Mesothelial cell of epicardium (in vitro differentiated cells): ENCODE measurements at places on chromosomes 1 and 21.

DNA sequence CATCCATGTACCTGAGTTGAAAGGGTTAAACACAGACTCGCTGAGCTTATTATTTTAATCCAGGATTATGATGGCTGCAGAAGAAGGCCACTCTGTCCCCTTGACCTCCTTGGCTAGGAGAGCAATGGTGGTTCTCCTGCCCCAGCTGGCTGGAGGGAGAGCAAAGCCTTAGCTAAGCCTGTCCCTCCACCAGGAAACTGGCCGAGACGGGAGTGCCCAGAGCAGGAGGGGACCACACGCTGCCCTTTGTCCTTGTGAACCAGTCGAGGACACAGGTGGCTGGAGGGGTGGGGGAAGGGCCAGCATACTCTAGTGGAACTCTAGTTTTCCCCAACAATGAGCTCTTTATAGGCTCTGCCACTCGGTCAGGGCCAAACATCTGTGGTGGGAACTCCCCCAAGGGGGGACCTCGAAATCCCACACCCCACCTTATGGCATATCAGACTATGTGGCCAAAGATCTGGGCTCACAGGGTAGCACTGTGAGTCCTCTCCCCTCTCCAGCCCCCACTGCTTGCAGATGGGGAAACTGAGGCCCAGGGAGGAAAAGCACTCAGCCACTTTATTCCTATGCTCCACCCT, 12.9 kb downstream of the KIAA1614 start:
- H3K4me1 ChIP-seq: peaks cover 39% of the 10 kb centered on the region
- peaks cover 2% of the 10 kb centered on the region for H3K36me3 ChIP-seq
- H3K27me3 ChIP-seq: no peaks in the 10 kb centered on the region
- H3K27ac ChIP-seq: no peak overlapping the region
- DNase-seq: no peak

DNA sequence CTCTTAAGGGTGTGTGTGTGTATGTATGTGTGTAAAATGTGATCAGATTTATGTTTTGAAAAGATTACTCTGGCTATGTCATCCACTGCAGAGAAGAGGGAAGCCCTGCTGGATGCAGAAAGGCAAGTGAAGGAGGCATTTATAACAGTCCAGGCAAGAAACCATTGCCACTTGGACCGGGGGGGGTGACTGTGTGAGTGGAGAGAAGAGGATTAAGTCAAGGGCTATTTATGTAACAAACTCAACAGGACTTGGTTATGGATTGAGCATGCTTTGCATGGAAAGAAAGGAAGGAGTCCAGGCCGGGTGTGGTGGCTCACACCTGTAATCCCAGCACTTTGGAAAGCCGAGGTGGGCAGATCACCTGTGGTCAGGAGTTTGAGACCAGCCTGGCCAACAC, 143.0 kb downstream of the URB2 start:
- no peak overlapping the region for H3K27ac ChIP-seq
- H3K36me3 ChIP-seq: no peaks in the 10 kb centered on the region
- peaks cover 6% of the 10 kb centered on the region for H3K4me1 ChIP-seq
- no peak for DNase-seq
- no peak overlapping the region for H3K4me3 ChIP-seq

DNA sequence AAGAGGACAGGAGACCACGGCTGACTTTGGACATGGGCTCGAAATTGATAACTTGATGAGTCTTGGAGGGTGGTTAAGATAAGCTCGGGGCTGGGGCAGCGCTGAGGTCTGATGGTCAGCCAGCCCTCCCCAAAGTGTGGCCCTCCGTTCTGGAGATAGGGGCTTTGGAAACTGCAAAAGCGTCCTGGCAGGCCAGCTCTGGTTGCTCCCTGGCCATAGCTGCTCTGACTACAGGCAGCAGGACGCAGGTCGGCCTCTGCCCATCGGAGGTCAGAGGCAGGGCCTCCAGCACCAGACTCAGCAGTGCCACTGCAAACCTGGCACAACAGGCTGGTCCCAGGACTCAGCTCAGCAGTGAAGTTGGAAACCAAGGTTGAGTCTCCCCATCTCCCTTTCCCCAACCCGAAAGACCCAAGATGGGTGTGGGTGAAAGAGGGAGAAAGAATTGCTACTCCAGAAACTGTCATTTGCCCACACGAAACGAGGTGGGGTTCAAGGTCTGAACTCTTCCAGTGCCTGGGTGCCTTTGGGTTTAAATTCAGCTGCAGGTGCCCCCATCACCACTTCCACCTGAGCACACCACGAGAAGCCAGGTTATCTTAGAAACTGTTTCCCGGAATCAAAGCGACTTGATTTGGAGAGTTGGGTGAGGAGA, 4.8 kb downstream of the SIM2 start:
- H3K4me1 ChIP-seq: peaks cover 28% of the 10 kb centered on the region
- H3K27ac ChIP-seq: no peak overlapping the region
- no peak for DNase-seq
- H3K27me3 ChIP-seq: peaks cover 91% of the 10 kb centered on the region
- H3K36me3 ChIP-seq: no peaks in the 10 kb centered on the region

GRCh38 chr1:222234351-222234750, 313.6 kb downstream of the HHIPL2 start:
- H3K27ac ChIP-seq: no peak overlapping the region
- peaks cover 14% of the 10 kb centered on the region for H3K4me1 ChIP-seq
- H3K27me3 ChIP-seq: peaks cover 27% of the 10 kb centered on the region
- H3K36me3 ChIP-seq: no peaks in the 10 kb centered on the region

GRCh38 chr1:6352138-6352563, 41.4 kb downstream of the ACOT7 start:
- DNase-seq: no peak
- no peaks in the 10 kb centered on the region for H3K27me3 ChIP-seq
- no peak overlapping the region for H3K27ac ChIP-seq
- H3K4me3 ChIP-seq: no peak overlapping the region
- no peaks in the 10 kb centered on the region for H3K36me3 ChIP-seq

DNA sequence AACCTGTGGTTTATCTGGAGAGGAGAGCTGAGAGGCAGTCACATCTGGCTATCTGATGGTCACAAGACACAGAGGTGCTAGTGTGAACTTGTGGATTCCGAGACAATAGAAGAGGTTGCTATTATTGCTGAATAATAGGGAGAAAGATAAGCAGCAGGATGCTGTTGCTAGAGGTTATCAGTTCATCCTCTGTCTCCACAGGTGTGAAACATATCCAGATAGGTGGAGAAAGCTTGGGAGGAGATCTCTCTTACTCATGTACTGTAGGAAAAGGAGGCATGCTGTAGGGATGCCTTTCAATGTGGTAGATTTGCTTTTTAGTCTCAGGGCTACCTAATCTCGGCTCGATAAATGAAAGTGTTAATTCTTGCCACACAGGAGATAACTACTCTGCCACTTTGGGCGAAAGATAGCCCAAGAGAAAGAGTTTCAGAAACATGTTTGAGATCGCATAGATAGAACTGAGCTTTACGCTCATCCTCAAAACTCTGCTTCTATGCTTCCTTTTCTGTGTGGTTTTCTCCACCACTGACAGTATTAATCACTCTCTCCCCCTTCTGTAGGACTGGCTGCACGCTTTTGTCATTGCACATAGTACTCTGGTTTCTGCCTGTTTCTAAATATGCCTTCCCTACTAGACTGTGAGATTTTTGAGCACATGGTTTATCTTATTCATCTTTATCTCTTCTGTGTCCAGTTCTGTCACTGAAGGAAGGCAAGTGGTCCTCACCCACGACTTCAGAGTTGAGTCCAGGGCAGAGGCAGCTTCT, 36.7 kb upstream of the PLXNA2 start:
- H3K27me3 ChIP-seq: peaks cover 10% of the 10 kb centered on the region
- H3K4me1 ChIP-seq: peaks cover 24% of the 10 kb centered on the region
- no peak for DNase-seq
- H3K27ac ChIP-seq: no peak overlapping the region
- no peaks in the 10 kb centered on the region for H3K36me3 ChIP-seq

DNA sequence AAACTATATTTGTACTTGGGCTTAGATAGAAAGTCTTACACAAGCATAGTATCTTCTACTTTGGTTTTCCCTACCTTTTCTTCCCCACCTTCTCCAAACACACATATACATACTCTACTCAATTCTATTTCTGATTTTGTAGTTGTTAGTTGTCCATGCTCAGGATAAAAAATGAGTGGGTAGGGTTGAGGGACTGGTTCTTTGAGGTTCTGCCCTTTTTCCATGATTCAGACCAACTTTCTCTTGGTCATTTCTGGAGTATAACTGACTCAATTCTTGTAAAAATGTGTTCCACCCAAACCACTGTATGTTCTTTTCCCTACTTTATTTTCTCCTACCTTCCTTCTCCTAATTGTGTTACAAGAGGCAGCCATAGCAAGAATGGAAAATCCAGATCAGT, 3.3 kb downstream of the CFAP126 start:
- peaks cover 3% of the 10 kb centered on the region for H3K4me1 ChIP-seq
- H3K27me3 ChIP-seq: no peaks in the 10 kb centered on the region
- DNase-seq: no peak
- no peak overlapping the region for H3K4me3 ChIP-seq

GRCh38 chr1:235417086-235417697, 50.0 kb downstream of the TBCE start:
- H3K27me3 ChIP-seq: no peaks in the 10 kb centered on the region
- peaks cover 10% of the 10 kb centered on the region for H3K4me1 ChIP-seq
- peak overlapping the region; percentile 25 for H3K27ac ChIP-seq
- no peak for DNase-seq

DNA sequence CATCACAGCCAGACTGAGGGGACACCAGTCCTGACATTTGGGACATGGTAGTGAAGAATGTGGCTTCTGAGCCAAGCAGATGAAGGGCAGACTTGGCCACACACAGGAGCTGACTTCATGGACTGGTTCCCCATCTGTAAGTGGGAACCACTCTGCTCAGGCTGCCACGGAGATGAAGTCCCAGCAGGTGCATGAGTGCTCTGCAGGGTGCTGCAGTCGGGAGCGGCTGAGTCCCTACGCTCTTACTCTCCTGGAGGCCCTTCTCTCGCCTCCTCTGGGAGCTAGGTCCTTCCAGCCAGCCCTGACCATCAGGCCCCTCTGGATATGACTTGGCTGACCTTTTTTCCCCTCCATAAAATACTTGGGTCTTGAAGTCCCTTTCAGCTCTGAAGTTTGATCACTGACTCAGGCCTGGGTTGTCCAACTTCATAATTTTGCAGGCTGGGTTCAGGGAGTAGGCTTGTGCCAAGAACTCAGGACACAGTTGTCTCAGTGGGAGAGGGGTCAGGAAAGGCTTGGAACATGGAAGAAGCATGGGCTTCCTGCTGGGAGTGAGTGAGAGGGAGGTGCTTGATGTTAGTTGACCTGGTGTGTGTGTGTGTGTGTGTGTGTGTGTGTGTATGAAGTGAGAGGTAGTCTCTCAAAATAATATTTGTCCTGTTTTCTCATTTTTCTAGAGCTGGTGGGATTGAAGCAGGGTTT, 21.0 kb upstream of the EPS8L3 start:
- peaks cover 77% of the 10 kb centered on the region for H3K4me1 ChIP-seq
- no peak overlapping the region for H3K4me3 ChIP-seq
- peak overlapping the region; percentile 97 for H3K27ac ChIP-seq
- DNase-seq: no peak

DNA sequence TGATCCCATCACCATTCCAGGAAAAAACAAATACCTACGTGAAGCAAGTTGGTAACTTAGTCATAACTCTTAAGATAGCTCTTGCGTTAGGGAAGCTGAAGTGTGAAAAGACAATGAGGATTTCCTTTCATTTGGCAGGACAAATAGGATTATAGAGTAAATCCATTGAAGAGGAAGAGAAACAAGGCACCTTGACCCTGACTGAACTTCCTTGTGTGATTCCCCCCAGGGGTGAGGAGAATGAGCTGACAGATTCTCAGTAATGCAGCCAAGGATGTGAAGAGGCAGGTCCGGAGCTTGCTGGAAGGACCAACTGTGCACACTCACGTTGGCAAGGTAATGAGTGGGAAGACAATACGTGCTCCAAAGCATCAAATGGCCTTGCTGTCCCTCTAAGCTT, 55.0 kb upstream of the HMCN1 start:
- no peak for DNase-seq
- no peaks in the 10 kb centered on the region for H3K27me3 ChIP-seq
- H3K4me3 ChIP-seq: no peak overlapping the region
- H3K36me3 ChIP-seq: no peaks in the 10 kb centered on the region
- H3K4me1 ChIP-seq: peaks cover 3% of the 10 kb centered on the region

DNA sequence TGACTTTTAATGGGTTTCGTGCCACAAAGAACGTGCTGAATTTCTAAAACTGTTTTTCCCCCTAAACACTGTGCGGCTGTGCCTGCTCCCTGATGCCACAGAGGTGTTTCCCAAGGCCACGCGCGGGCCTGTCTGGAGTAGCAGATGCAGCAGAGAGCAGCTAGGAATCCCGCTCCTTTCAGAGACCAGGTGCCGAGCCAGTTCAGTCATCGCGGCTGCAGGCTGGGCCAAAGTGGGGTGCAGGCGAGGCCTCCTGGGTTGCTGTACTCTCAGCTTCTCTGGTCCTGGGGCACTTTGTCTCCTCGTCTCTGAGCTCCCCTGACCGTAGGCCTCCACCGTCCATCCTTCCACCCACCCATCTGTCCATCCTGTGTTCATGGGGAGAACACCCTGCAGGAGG, 17.4 kb upstream of the DIP2A start:
- DNase-seq: no peak
- H3K36me3 ChIP-seq: peaks cover 53% of the 10 kb centered on the region
- H3K27me3 ChIP-seq: no peaks in the 10 kb centered on the region
- no peak overlapping the region for H3K27ac ChIP-seq
- no peak overlapping the region for H3K4me3 ChIP-seq
- no peaks in the 10 kb centered on the region for H3K4me1 ChIP-seq

- H3K4me3 ChIP-seq: no peak overlapping the region
- H3K36me3 ChIP-seq: peaks cover 3% of the 10 kb centered on the region
- no peaks in the 10 kb centered on the region for H3K27me3 ChIP-seq
- peaks cover 24% of the 10 kb centered on the region for H3K4me1 ChIP-seq
Observed at GRCh38 chr1:75727571-75727970, 3.1 kb downstream of the ACADM start.

GRCh38 chr1:91511386-91511785, 10.7 kb downstream of the CDC7 start:
- peaks cover 2% of the 10 kb centered on the region for H3K4me1 ChIP-seq
- peak overlapping the region; percentile 26 for H3K27ac ChIP-seq
- no peak overlapping the region for H3K4me3 ChIP-seq

GRCh38 chr1:68328490-68328889, 96.2 kb upstream of the WLS start:
- no peaks in the 10 kb centered on the region for H3K27me3 ChIP-seq
- no peak overlapping the region for H3K27ac ChIP-seq
- no peak for DNase-seq
- H3K4me3 ChIP-seq: no peak overlapping the region
- no peaks in the 10 kb centered on the region for H3K4me1 ChIP-seq

GRCh38 chr1:68625624-68626023, 128.7 kb upstream of the DEPDC1 start:
- H3K27ac ChIP-seq: no peak overlapping the region
- peaks cover 7% of the 10 kb centered on the region for H3K36me3 ChIP-seq
- H3K27me3 ChIP-seq: no peaks in the 10 kb centered on the region
- H3K4me1 ChIP-seq: no peaks in the 10 kb centered on the region
- no peak overlapping the region for H3K4me3 ChIP-seq

DNA sequence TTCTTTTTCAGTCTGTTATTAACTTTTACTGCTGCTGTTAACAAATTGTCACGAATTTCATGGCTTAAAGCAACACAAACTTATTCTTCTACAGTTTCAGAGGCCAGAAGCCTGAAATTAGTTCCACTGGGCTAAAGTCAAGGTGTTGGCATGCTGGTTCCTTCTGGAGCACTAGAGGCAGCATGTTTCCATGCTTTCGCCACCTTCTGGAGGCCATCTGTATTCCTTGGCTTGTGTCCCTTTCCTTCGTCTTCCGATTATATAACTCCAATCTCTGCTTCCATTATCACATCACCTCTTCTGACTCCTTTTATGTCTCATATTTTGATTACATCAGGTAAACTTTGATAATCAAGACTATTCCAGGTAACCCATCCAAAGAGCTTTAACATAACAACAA, 1742.1 kb downstream of the BRINP3 start:
- H3K27me3 ChIP-seq: no peaks in the 10 kb centered on the region
- no peak overlapping the region for H3K27ac ChIP-seq
- no peaks in the 10 kb centered on the region for H3K4me1 ChIP-seq
- no peak overlapping the region for H3K4me3 ChIP-seq
- no peaks in the 10 kb centered on the region for H3K36me3 ChIP-seq
